ENCODE measurements at places on chromosomes 7 and 10. TPM values are rescaled to one million over a fixed set of nuclear protein-coding genes. Genes with fewer than 3 reads are reported as not detected.

ARHGAP22 gene
- 10.4 TPM for polyA plus RNA-seq

HTR5A gene
- not detected for polyA plus RNA-seq

- no peak for DNase-seq
These were observed 7.6 kb upstream of the ELN start for GRCh38 chr7:74020390-74020789.

GRCh38 chr10:44971434-44971833 lies 7.2 kb downstream of the DEPP1 start:
- no peak for DNase-seq

DNA sequence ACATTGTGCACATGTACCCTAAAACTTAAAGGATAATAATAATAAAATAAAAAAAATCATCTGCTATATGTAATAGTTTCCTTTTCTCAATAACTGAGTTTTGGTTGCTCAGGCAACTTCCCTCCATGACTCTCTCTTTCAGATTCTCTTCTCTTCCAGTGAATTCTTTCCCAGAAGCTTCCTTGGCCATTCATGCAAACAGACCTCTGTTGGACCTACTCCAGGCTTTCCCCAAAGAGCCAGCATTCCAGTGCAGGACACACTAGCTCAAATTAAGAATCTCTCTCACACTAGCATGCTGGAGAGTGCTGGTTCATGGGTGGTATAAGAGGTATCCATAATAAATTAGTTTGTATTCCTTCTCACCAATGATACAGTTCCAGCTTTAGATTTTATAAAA lies 31.0 kb upstream of the ZEB1 start:
- DNase-seq: no peak

Data from fibroblast of lung (primary cell).